Osteoblast (primary cell): ENCODE measurements at places on chromosomes 12 and 14.
A peak's percentile ranks its signal among the peaks of the same experiment; 100 is the strongest.

DNA sequence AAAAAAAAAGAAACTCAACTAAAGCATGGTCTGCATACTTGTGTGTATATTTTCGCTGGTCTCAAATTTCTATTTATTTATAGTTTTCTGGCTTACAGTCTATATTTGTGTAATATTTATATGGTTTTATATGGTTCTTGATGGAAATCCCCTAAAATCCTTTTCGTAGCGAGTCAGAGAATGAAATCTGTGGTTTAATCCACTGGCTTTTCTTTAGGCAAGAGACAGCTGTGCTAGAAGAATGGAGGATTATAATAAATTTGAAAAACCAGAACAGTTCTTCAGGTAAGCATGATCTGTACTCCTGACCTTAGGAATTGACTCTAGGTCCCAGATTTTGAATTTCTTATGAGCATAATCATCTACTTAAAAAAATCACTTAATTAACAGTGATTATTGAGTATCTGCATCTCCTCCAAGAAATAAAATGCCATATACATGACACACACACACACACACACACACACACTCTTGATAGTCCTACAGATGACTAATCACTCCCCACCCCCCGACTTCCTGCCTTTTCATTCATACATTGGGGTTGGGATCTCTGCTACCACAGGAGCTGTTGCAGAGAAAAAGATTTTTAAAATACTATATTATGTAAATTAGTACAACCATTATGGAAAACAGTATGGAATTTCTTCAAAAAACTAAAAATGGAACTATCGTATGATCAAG, 113.4 kb downstream of the CRADD start:
- peak; percentile 17 for DNase-seq

GRCh38 chr12:131797588-131797934, 30.6 kb upstream of the MMP17 start:
- no peak for DNase-seq

DNA sequence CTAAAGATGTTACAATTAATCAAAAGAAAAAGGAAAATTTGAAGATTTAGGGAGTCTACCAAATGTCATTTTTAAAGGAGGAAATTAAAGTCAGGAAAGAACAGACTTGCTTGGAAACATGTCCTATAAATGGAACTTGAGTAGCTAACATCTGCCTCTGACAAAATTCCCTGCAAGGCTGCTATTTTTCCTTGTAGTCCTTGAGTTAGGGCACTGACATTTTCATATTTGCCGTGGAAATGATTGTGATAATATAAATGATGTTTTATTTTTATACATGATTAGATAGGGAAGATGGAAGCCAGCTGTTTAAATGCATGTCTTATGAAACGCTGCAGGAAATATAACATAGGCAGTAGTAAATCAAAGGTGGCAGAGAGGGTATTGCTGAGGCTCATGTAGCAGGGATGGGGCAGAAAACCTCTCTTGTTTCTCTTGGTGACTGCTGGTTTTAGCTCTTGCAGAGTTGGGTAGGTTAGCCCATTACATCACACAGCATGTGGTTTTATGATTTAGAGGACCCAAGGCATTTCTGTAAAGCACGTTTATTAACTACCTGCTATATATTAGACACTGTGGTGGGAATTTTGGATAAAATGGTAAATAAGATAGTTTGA, 21.7 kb downstream of the NUBPL start:
- DNase-seq = no peak

GRCh38 chr12:52636592-52637258, 15.3 kb downstream of the KRT2 start:
- no peak for DNase-seq
